ENCODE measurements at places on chromosomes 6 and 20.

DNA sequence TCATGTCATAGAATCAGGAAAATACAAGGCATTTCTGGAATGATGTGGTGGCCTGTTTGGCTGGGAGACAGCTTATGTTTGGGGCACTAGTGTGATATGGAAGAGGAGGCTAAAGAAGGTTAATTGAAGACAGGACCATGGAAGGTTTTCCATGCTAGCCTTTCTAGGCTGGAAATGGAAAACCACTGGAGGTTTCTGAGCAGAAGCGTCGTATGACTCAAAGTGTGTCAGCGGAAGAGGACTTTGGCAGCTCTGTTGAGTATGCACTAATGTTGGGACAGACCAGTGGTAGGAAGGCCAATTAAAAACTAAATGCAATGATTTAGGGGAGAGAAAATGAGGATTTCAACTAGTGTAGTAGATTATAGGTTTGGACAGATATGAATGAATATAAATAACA is 413.1 kb downstream of the PLCB1 start:
- no peak for DNase-seq

GRCh38 chr20:10172998-10173655 is 45.5 kb upstream of the SNAP25 start:
- DNase-seq: no peak

DNA sequence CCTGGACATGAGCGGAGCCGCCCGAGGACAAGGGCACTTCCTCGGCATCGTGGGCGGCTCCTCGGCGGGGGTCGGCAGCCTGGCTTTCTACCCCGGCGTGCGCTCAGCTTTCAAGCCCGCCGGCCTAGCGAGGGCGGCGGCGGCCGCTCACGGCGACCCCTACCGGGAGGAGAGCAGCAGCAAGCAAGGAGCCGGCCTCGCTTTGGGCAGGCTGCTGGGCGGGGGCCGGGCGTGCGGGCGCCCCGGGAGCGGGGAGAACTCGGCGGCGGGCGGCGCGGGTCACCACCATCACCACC is 6.7 kb downstream of the PRDM13 start:
- no peak for DNase-seq

- DNase-seq: no peak
These were observed 28.4 kb downstream of the RNF182 start for GRCh38 chr6:13953061-13953705.

- no peak for DNase-seq
These were observed 34.1 kb upstream of the SLC35D3 start for GRCh38 chr6:136887953-136888352.

- peak; percentile 73 for DNase-seq
These were observed 44.2 kb downstream of the COL11A2 start for GRCh38 chr6:33147807-33148666.

GRCh38 chr20:51059862-51060261 is 37.0 kb upstream of the KCNG1 start:
- DNase-seq: no peak

DNA sequence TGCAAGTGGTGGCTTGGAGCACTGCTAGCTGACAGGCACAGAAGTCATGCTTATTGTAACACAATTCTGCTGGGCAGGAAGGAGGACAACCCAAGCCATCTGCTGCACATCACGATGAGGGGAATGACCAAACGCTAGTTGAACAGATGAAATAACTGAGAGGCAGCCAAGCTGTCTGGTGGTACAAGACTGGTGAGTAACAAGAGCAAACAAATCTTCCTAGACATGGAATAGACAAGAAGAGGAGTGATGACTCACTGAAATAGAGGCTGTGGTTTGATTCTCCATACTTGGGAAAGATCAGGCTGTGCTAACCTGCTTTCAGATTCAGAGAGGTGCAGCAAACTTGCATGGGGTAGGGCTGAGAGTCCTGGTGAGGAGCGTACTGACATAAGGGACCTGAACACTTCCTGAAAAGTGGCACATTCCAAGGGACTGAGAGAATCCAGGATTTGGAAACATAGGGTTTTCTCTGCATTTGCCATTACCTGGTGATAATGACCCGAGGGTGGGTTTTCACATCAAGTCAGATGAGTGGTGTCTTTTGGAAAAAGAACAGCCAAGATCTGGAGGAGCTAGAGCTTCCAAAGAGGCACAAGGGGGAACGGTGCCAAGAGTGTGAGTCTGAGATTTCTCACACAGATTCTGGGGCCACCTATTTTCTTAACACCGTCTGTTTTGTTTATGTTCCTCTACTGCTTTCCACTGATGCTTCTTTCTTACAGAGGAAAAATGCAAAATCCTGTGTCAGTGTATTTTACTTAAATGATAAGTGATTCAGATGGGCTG is 60.0 kb downstream of the PRL start:
- no peak for DNase-seq

- DNase-seq: no peak
These were observed 9.9 kb upstream of the ARHGAP40 start for GRCh38 chr20:38591474-38592410.

- no peak for DNase-seq
These were observed 226.1 kb upstream of the GMDS start for GRCh38 chr6:2471472-2471871.

GRCh38 chr6:147434076-147434475 is 74.4 kb upstream of the SAMD5 start:
- no peak for DNase-seq

DNA sequence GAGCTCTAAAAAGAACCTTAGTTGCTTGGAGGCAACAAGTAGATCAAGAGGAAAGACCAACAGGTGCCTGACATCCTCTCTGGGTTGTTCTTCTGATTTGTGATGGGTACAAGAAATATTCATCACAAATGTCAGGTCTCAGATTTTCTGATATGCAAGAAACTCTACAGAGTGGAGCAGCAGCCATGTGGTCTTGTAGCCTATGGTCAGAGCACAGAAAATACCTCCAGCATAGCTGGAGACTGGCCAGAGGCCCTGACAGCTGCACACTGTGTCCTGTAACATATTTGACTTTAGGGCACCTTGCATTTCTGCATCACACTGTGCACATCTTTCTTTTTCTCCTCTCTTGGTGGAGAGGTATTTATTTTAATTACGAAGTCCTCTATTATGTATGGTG is 116.3 kb downstream of the GMPR start:
- DNase-seq: no peak

GRCh38 chr6:90249458-90249857 is 47.2 kb downstream of the BACH2 start:
- no peak for DNase-seq

DNA sequence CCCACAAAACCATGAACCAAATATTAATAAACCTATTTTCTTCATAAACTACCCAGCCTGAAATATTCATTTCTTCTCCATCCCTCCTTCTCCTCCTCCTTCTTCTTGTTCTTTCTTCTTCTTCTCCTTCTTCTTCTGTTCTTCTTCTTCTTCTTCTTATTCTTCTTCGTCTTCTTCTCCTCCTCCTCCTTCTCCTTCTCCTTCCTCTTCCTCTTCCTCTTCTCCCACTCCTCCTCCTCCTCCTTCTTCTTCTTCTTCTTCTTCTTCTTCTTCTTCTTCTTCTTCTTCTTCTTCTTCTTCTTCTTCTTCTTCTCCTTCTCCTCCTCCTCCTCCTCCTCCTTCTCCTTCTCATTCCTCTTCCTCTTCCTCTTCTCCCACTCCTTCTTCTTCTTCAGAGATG is 5.0 kb upstream of the TMEM74B start:
- no peak for DNase-seq

- no peak for DNase-seq
These were observed 49.0 kb upstream of the CDYL start for GRCh38 chr6:4727217-4727616.

DNA sequence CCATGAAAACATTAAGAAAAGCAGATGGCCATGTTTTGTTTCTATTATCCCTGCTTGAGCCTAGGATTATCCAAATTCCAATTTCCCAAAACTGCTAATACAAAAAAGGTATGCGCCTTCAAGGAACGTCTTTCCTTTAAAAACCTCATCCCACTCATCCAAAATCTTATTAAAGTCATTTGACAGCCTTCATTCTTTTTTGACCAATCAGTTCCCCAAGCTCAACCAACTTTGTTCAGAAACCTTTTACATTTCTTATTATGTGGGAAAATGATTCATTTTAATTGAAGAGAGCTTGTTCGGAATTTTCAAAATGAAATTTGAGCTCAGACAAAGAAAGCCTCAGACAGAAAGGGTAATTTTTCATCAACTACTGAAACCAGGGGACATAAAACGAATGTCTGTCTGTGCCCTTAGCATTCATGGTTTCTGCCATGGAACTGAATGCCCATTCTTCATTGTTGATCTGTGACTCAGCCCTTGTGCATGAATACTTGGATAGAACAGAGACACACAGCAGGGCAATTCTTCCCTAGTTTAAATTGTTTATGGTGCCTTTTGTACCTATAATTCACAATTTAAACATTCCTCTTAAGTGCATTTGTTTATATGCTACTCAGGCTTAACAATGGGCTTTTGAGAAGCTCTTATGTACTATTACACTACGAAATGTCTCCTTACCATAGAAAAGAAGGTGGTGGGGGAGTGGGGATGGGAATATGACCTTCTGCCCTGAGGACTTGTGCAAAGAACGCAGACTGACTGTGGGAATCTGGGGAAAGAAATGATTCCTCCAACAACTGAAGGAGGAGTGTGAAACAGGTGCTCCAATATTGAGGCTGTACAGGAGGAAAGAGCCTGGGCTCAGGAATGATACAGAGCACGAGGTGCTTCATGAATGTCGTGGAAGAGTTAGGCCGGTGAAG is 49.8 kb upstream of the ERVFRD-1 start:
- DNase-seq: no peak

- DNase-seq: no peak
These were observed 24.9 kb upstream of the SLC2A12 start for GRCh38 chr6:134077301-134077700.

- no peak for DNase-seq
These were observed 139.0 kb downstream of the PXDC1 start for GRCh38 chr6:3612341-3613041.
